ENCODE measurements at places on chromosomes 5 and 9.

DNA sequence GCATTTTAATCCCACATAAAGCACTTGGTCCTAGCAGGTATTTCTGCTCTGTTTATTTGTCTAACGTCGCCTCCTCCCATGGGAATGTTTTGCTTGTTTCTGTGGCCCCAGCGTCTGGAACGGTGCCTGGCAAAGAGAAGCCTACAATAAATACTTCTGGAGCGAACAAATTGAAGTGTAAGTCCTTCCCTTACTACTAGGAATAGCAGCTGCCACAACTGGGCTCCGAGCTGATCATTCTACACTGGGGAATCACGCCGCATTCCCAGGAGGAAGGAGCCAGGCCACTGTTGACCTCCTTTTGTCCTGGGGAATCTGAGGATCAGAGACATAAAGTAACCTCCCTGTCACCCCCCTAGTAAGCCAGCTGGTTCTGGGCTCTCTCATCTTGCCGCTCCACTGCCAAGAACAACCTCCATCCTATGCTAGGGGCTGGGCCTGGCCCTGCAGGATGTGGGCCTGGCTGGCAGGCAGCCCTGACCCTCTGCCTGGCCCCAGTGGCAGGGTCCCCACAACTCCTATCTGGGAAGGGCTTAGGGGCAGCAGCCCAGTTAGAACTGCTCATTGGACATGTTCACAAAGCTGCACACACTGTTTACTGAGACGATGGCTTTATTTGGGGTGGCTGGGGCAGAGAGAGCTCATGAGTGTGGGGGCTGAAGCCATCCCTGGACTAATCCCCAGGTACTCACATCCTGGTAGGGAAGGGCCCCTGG lies 82.8 kb downstream of the GTF3C4 start:
- DNase-seq: no peak

DNA sequence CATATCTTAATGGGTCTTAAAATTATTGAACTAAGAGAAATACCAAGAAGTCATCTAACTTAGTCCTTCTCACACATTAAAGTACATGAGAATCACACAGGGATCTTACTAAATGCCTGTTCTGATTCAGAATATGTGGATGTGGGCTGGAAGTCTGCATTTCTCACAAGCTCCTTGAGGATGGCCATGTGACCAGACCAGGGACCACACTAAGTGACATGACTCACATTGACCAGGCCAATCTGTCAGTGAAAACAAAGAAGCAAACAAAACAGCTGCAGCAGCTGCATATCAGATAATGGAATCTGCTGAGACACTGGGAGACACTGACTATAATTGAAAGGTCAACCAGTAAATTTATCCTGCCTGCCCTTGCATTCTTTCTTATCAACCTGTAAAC lies 110.5 kb downstream of the ADAMTS12 start:
- no peak for DNase-seq

DNA sequence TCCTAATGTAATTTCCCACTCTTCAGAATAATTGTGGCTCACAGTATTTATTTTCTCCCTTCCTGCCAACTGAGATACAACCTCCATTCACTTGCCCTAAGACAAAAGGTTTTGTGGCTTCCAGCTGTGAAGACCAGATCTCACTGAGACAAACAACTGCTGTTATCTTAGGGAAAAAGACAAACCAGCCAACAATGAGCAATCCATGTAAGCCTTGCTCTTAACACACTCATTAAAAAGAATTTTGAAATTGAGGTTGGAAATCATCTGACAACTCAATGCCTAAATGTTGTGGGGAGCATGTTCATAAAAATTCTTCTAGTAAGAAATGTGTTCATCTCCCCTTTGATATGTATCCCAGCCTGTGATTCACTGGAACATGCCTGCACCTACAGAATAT lies 132.9 kb downstream of the ADAMTSL1 start:
- DNase-seq: no peak

DNA sequence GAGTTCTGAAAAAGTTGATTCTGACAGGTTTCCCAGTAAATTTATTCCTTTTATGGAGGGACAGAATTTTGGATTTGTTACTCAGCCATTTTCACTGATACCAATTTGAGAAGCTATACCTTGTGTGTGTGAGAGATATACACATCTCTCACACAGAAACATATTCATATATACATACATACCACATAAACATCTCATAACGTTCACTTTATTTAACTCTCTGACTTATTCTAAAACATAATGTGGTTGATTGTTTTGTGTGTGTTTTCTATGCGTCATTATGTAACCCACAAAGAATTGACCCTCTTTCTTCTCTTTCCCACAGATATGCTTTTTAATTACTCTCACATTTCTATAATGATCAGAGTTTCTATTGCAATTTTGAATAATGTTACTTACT lies 570.8 kb upstream of the TLE4 start:
- DNase-seq: no peak

DNA sequence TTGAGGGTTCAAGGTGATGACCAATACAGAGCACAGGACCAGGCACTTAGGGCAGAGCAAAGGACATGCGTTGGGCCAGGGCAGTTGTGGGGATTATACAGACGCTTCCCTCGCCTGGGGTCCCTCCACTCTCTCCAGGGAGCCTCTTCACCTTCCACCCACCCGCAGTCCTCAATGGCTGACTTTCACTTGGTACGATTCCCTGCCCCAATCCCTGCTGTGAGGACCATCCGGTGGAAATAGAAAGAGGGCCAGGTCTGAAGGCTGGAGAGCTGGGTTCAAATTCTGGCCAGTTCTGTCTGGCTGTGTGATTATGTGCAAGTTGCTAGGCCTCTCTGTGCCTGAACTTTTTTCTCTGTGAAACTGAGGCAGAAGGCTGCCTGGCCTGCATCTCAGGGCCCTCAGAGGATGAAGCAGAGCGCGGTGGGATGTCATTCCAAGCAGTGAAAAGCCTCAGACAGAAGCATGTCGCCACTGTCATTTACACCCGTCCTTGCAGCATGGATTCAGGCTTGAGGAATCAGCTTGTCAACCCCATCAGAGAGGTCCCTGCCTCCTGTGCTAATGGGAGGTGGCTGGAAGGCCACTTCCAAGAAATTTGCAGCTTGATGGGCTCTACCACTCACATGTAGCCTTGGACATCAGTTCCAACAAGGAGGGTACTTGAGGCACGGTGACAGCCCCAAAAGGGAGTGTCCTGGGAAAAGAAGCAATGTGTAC lies 206.6 kb upstream of the IER5L start:
- no peak for DNase-seq

DNA sequence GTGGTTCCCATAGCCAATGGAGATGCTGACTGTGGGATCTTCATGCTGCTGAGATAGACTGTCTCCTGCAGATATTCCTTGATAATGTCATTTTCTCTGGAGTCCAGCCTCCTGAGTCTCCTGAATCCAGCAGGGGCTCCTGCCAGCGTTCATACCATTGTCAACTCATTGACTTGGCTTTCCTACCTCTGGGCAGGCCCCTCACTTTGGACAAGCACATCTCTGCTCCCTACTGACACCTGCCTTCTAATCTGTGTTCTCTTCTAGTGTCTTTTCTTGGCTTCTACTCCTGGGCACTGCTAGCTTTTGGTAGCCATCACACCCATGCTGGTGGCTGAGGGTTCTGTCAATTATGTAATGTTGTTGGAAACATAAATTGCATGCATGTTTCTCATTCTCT lies 138.0 kb downstream of the ADCY2 start:
- DNase-seq: no peak

DNA sequence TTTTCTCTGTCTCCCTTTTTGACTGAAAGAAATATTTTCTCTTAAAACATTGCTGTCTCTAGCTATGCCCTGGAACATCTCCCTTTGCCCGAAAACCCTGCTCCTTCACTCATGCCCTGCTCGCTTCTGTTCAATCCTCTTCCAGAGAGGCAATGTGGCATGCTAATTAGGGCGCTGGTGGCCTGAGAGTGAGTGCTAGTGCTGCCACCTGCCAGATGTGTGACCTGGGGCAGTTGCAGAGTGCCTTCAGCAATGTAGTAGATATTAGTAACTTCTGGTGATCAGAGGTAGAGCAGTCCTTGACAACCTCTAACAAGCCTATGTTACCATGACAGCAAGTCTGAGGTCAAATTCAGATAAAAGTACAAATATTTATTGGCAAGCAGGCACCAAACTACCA lies 119.5 kb upstream of the OSMR start:
- DNase-seq: no peak

DNA sequence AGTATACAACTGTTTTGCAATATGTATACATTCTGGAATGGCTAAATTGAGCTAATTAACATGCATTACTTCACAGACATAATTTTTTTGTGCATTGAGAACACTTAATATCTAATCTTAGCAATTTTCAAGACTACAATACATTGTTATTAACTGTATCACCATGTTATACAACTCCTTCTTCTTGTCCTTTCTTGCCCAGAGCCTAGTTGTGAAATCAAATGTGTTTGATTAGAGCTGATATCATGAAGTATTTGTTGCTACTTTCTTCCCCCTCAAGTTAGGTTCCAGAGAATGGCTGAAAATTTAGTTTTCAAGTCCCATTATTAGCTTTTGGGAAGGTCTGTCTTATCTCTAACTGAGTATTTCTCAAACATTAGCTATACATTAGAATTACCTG lies 607.8 kb downstream of the PSAT1 start:
- DNase-seq: no peak

DNA sequence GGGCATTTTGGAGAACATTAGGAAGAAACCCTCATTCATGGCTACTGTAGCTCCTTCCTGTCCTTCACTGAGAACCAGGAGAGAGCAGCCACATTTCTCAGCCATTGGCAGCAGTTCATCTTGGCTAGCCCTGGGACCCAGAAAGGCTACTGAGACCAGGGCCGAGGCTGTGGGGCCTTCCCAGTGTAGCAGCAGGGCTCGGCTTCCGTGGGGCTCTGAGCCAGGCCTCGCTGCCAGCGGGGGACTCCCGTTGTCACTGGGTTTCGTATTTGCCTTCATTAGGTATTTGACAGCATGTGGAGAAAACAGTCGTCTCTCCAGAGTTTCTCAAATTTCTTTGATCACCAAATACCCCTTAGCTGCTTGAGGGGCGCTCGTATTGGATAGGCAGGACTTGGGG lies 37.3 kb upstream of the PRDM12 start:
- no peak for DNase-seq

DNA sequence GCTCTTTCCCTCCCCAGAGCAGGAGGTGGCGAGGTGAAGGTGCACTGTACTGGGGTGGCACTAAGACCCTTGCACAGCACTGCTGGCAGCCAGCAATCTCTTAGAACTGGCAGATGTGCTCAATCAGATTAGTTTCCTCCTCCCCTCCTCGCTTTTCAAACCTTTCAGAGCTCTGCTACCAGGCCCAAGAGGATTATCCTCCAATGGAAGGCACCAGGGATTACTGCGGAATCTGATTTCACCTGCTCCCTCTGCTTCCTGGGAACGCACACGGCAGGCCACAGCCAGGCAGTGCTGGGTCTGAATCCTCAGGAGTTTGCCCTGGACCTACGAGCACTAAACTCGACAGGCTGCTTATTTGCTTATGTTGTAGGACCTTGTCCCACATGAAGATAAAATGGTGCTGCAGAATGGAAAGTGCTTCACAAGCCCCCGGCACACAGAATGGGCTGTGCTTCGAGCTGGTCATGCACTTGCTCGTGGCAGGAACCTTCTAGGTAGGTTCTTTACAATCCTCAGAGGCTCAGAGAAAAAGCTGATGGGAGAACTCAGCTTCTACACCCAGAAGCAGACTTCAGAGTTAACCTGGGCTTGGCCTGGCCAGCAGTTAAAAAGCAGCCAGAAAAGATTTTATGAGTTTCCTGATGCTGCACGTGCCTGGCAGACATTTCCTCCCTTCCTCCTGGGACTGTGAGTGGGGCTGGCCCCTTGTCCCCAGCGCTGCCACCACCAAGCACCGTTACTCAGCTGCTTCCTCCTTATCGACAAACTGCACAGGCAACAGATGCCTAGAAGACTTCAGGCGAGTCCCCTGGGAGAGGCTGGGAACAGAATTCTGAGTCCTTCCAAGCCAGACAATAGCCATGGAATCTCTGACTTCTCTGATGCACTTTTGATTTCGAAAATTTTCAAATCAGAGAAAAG lies 33.1 kb downstream of the FABP6 start:
- DNase-seq: no peak

- no peak for DNase-seq
Measured at GRCh38 chr5:79235261-79235633, 684 bp upstream of the JMY start.

DNA sequence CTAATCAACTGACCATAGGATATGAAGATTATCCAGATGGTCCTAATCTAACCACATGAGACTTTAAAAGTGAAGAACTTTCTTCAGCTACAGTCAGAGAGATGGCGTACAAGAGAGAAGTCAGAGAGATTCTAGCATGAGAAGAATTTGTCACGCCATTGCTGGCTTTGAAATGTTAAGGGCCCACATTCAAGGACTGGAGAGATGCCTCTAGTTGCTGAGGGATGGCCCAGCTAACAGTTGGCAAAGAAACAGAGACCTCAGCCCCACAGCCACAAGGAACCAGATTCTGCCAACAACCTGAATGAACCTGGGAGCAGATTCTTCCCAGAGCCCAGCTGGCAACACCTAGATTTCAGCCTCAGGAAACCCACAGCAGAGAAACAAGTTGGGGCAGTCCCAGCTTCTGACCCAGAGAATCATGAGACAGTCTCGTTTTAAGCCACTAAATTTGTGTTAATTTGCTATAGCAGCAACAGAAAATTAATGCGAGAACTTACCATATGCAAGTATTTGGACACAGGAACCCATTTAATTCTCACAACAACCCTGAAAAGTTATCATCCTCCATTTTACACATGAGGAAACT lies 132.0 kb downstream of the MLLT3 start:
- no peak for DNase-seq

- DNase-seq: no peak
Measured at GRCh38 chr5:120504057-120504456, 40.0 kb downstream of the PRR16 start.

DNA sequence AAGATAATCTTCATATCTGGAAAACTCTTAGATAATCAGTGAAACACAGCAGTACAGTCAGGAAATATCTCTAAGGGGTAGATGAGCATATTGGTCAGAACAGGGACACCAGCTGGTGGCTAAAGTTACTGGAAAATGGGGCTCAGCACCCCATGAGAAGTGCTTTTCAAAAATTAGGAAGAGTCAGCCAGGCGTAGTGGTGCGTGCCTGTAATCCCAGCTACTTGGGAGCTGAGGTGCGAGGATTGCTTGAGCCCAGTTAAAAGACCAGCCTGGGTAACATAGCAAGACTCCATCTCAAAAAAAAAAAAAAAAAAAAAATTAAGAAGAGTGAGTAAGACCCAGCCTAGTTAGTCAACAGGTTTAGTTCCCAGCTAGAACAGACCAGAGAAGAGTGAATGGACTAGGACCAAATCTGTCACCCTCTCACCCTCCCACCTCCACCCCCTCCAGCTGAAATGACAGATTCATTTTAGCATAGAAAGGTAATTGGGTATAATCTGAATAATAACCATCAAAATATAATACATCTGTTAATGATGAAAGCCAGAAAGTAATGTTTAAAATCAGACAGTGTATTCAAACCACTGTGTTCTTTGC lies 120.9 kb downstream of the CDC42SE2 start:
- no peak for DNase-seq

Measured in GOT3 (cell line).